ENCODE measurements at places on chromosomes 11 and 22.

- DNase-seq: no peak
Measured at GRCh38 chr11:117836077-117836960, 11.8 kb upstream of the FXYD2 start.

- DNase-seq: no peak
Measured at GRCh38 chr11:128653801-128654231, 40.1 kb upstream of the FLI1 start.

- DNase-seq: no peak
Measured at GRCh38 chr11:121575250-121575962, 122.6 kb upstream of the SORL1-AS1 start.

GRCh38 chr11:111352935-111353710 lies 26.0 kb downstream of the POU2AF1 start:
- DNase-seq: no peak

- peak; percentile 95 for DNase-seq
Measured at GRCh38 chr11:64341851-64342791, 2.1 kb downstream of the CCDC88B start.

- DNase-seq: no peak
Measured at GRCh38 chr11:1438261-1438966, 48.2 kb downstream of the MOB2 start.

GRCh38 chr22:46547883-46548244 lies 10.4 kb upstream of the CELSR1 start:
- DNase-seq: no peak

DNA sequence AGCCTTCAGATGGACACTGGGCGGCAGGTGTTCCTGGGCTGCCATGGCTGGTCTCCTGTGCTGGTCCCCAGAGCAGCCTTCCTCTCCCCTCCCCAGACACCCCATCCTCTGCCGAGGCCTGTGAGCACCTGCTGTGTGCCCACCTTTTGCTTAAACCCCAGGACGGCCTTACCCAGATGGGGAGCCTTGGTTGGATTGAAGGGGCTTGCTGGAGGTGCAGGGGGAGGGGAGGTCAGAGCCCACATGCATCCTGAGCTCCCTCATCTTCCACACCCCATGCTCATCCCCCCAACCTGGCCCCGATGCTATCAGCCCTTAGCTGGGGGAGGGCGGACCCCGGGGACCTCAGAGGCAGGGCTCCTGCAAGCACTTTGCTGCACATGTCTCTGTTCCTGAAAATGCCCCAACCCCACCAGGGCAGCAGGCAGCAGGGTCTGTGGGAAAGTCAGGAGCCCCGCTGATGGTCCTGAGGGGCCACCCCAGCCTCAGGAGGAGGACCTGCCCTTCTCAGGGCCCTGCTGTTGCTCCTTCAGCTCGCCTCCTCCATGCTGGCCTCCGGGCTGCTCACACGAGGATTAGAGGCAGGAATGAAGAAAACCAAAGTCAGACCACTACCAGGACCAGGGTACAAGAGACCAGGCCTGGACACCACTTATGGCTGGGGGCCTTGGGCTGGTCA lies 41.6 kb upstream of the CCDC188 start:
- DNase-seq: no peak

DNA sequence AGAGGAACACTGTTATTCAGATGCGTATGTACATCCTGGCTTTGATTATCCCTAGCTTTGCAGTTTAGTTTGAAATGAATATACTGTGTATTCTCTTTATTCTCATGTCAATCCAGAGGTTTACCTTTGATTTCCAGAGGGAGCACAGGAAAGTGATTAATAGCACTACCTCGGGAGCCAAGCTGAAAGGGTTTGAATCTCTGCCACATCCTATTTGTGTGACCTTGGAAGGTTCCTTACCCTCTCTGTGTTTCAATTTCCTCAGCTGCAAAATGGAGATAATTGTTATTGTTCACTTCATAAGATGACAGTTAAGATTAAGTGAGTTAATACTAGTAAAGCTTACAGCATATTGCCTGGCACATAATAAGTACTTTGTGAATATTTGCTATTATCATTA lies 17.9 kb downstream of the ELMOD1 start:
- no peak for DNase-seq

- no peak for DNase-seq
Measured at GRCh38 chr22:18078329-18079041, 695 bp downstream of the PEX26 start.

DNA sequence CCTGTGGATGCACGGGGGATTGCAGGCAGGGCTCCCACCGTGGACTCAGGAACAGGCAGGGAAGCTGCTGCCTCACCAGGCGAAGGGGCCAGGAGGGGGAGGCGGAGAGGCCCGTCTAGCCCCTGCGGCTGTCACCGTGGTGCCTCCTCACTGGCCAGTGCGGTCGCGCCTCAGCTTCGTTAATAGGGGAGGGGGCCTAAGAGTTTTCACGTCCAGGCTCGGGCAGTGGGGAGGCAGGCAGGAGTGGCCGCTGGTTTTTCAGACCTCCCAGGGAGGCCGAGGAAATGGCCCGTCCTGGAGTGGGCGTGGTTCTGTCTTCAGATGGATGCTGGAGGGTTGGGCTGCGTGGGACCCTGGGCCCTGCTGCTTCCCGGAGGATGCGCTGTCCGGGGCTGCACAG lies 91.1 kb upstream of the B3GAT1 start:
- DNase-seq: no peak

DNA sequence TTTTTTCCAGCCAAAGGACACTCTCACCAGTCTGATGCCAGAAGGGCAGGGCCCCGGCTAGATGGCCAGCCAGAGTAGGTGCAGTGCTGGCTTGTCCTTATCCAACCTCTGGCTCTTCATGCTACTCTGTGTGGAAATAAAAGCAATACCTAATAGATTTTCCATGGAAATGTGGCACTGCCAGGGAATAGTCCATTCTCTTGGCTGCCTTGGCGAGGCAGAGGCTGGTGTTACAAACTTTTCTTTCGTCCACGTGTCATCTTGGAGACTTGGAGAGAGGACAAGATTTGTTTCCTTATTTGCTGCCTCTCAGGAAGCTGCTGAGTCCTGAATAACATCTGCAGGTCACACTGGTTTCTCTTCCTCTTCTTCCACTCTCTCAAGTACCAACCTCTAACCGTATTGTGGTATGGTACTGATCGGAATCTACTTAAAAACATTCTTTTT lies 17.2 kb upstream of the C1QTNF4 start:
- DNase-seq: no peak

DNA sequence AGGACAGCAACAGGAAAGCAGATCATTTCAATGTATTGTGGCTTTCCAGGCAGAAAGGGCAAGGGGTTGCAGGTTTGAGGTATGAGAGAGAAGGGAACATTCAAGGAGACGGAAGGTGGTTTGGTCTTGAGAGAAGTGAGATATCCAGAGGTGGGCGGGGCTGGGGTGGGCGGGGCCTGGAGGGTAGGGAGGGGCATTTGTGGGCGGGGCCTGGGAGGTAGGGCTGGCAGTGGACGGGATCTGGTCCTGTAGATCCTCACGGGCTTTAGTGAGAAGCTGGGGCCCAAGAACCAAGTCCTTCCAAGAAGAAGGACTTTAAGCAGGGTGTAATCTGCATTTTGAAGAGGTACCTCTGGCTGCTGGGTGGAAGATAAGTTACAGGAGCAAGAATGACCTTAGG lies 199.2 kb downstream of the MN1 start:
- no peak for DNase-seq

- no peak for DNase-seq
Measured at GRCh38 chr22:49242480-49242879, 585.2 kb downstream of the BRD1 start.

GRCh38 chr22:32591620-32592019 lies 117.0 kb downstream of the FBXO7 start:
- no peak for DNase-seq

DNA sequence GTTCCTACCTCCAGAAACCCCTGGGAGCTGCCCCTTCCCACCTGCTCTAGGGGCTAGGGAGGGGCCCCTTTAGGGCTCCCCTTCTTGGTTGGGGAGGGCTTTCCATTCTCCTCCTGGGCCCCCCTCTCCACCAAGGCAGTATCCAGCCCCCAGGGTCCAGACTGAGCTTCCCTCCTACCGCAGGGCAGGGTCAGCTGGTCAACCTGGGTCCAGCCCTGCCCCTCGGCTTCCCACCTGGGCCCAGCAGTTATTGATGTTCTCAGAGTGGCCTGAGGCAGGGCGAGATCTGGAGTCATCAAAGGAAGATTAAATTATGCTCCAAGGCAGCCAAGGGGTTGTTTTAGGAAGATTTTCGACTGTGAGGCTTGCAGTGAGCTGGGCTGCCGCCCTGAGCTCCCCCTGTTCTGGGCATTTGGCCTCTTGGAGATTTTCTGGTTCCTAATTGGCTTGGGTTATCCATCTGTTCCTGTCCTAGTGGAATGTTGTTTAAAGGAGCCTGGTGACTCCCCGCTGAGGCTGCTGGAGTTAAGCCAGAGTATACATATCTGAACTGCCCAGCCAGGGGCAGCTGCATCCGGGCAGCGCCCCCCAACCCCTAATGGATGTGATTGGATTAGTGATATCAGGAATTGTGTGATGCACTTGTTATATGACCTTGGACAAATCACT lies 1.8 kb upstream of the SLC22A8 start:
- no peak for DNase-seq

DNA sequence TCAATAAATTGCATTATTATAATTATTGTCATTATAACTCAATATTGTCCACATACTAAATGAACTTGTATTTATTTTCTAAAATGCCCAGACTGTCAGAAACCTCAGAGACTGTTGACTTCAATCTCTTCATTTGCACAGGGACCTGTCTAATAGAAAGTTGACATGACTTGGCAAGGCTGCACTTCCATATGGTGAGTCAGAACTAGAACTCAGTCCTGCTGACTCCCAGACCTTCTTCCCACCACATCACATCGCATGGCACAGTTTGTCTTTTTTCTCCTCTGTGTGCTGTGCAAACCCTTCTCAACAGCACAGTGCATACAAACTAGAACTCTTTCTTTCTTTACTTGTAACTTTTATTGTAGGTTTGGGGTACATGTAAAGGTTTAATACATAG lies 215.1 kb upstream of the BLID start:
- DNase-seq: no peak

- no peak for DNase-seq
Measured at GRCh38 chr11:59401262-59401552, 25.0 kb downstream of the OR5A2 start.

DNA sequence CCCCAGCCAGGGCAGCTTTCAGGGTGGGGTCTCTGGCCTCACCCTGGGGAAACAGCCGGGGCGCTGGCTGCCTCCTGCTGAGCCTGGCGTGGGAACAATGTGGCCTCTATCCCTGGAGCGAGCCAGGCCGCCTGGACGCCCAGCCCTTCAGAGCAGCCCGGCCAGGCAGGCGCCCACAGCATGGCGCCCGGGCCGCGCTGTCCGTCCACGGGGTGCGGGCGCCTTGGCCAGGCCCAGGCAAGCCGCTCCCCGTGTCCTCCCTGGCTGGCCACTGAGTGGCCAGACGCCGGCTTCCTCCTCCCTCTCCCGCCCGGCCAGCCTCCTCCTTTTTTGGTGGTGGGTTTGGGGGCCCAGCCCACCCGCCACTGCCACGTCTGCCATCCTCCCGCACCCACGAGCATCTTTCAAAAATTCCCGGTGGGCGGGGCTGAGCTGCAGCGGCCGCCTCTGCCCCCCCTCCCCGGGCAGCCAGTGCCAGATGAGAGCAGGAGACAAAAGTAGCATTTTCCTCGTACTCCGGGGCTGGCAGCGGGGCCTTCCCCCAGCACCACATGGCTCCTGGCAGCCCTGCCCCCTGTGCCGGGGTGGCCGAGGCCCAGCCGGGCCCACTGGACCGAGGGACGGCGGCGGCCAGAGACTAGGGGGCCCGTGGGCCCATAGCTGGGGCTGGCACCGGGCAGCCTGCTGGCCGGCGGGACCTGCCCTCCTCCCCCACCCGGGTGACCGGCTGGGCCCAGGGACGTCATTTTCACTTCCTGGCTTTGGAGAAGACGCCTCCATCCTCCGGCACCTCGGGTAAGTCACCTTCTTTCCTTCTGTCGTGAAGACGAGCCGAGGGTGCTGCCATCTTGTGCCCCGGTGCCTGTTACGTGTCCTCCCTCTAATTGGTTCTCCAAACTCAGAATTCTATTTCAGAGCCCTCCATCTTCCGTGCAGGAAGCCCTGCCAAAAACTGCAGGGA lies 70.2 kb upstream of the PPARA start:
- no peak for DNase-seq

- no peak for DNase-seq
Measured at GRCh38 chr11:24556693-24557092, 59.8 kb downstream of the LUZP2 start.

GRCh38 chr11:45816614-45817013 lies 11.7 kb downstream of the SLC35C1 start:
- DNase-seq: no peak

DNA sequence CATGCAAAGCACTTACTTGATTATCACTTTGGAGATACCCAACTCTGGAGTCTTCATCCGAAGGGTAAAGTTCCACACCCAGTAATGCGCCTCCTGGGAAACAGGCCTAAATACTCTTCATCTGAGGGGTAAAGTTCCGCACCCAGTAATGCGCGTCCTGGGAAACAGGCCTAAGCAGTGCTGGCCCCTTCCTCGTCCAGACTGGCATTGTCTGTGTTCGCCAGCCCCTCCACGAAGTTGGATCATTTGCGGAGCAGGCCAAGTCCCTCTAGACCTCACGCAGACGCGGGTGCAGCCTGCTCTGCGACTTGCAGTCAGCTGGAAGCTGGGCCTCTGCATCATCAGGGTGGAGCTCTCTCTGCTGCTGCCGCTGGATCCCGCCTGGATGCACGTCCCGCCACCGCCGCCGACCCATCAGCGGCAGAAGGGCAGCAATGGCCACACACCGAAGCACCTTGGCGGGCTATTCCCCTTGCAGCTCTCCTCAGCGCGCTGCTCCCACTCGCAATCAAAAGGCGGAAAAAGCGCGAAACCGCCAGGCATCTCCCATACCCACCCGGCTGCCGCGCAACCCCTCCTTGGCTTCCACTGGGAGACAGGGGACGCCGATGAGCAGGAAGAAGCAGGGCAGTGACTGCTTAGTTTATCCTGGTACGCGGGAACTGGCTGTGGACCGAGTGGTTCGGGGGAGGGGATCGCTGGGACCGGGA lies 34.1 kb upstream of the GLYATL1 start:
- DNase-seq: no peak

DNA sequence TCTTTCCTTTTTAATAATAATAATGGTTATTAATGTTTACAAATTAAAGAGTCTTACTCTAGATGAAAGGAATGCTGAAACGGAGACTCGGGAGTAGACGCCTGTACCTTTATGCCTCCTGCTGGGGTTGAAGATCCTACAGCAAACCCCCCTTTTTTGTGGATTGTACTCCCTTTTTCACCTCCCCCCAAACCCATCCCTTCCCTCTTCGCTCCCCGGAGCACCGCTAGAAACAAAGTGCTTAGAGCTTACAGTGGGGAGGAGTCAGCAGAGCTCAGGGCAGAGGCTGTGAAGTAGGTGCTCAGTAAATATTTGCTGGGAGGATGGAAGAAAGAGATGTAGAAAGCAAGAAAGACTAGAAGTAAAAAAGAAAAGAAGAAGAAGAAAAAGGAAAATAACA lies 169.7 kb downstream of the NXPE2 start:
- no peak for DNase-seq

DNA sequence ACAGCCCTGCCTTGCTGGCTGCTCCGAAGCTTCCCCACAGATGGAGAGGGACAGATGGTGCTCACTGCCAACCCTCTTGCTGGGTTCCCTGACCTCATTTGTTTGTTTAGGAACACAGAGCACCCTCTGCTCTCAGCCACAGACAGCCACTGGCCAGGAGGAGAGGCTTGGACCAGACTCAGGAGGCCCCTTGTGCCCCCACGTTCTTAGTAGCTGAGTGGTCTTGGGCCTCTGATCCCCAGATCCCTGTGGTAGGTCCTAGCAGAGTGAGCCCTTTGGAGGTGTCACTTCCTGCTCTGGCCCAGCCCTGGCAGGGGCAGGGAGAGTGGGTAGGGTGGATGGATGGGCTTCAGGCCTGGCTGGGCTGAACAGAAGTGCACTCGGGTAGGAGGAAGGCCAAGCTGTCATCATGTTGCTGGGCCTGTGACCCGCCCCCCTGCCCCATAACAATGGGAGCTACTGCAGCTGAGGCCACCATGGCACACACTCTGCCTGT lies 84.0 kb downstream of the DHCR7 start:
- DNase-seq: no peak
